ENCODE measurements at places on chromosomes 6 and 20. TPM values are rescaled to one million over a fixed set of nuclear protein-coding genes. Genes with fewer than 3 reads are reported as not detected.

Gene CCN2
- total RNA-seq, result 2.3 TPM

Gene PKIB
- 10.0 TPM for total RNA-seq

Gene POU5F1
- 2.4 TPM for total RNA-seq

Gene TTK
- 82.2 TPM for total RNA-seq

Gene MAPK14
- 43.8 TPM for total RNA-seq

Gene COL21A1
- total RNA-seq, result 1.2 TPM

Gene MCHR2
- total RNA-seq, result not detected

Gene MAN1A1
- total RNA-seq, result 15.4 TPM

Gene SERINC3
- total RNA-seq, result 48.4 TPM

Gene CGA
- total RNA-seq, result 0.20 TPM

All from SJCRH30 (cell line).